ENCODE measurements at places on chromosomes 4 and X.

DNA sequence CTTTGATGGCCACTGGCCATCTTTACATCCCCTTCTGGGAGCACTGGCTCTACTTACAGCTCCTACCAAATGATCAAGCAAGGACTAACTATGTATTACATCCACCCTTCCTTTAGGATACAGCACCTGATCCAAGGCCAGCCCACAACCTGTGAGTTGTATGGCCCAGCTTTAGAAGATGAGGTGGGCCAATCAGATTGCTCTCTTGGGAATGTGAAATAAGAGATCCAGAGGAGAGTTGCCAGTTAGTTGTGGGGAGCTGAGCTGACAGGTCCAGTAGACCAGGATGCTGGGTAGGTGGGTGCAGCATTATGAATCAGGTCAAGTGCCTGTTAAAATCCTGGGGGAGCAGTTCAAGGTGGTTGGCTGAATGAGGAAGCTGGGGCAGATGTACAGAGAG, 111.5 kb downstream of the GNL3L start:
- DNase-seq: no peak

DNA sequence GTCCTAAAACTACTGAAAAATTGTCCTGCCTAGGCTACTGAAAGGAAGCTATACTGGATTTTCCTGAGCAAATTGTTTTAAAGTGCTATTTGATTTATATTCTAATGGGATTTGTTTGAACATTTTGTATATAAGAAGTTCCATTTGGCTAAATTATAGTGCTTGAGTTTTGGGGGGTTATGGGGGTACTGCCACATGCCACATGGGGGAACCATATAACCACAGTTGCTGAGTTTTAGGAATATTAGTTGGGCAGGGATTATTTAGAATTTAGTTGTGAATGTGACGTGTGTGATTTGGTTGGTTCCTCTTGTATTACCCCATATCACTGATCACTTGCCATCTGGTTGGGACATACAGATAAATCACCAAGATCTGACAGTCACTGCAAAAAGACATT, 224.5 kb upstream of the TAPT1 start:
- no peak for DNase-seq

GRCh38 chr4:5696341-5696740, 12.0 kb downstream of the EVC2 start:
- no peak for DNase-seq

- DNase-seq: no peak
These were observed 96.5 kb downstream of the WWC2 start for GRCh38 chr4:183195534-183195933.

- DNase-seq: no peak
These were observed 46.7 kb downstream of the MAOB start for GRCh38 chrX:43835559-43835958.

GRCh38 chr4:105917171-105917685, 22.0 kb downstream of the NPNT start:
- DNase-seq: no peak

DNA sequence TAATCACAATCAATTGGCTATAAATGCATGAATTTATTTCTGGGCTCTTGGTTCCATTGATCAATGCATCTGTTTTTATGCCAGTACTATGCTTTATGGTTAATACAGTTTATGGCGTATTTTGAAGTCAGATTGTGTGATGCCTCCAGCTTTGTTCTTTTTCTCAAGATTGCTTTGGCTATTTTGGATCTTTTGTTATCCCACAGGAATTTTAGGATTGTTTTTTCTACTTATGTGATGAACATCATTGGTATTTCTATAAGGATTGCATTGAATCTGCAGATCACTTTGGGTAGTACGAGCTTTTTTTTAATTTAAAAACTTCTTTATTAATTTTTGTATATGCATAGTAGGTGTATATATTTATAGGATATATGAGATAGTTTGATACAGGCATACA, 338.7 kb upstream of the IGFBP7 start:
- no peak for DNase-seq

GRCh38 chr4:106481801-106482200, 113.2 kb upstream of the GIMD1 start:
- no peak for DNase-seq

DNA sequence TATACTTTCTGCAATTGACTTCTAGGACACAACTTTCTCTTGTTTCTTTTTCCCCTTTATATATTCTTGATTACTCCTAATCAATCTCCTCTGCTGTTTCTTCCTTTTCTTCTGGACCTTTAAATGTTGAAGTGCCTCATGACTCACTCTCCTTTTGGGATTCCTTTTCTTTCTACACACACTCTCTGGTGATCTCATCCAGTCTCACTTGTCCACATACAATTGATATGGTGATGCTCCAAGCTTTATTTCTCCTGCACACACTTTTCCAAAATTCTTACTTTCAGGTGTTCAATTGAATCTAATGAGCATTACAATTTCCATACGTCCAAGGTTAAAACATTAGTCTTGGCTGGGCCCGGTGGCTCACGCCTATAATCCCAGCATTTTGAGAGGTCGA, 794.8 kb upstream of the EPHA5 start:
- no peak for DNase-seq

DNA sequence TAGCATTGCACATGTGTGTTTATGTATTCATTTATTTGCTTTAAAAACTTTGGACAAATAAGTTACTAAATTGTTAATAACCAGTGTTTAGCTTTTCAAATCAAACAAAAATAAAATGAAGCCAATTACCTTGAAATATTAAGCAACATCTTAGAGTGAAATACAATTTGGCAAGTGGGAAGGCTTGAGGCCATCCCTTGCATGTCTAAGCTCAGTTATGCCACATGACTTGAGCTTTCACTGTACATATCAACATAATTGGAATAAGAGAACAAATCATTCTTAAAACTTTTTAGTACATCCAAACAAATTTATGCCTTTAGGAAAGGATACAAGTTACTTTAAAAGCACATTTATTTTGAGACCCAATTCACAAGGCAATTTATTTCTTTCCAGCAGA, 640.6 kb downstream of the SPRY1 start:
- no peak for DNase-seq

- no peak for DNase-seq
These were observed 48.4 kb upstream of the PAK3 start for GRCh38 chrX:111047575-111047974.

DNA sequence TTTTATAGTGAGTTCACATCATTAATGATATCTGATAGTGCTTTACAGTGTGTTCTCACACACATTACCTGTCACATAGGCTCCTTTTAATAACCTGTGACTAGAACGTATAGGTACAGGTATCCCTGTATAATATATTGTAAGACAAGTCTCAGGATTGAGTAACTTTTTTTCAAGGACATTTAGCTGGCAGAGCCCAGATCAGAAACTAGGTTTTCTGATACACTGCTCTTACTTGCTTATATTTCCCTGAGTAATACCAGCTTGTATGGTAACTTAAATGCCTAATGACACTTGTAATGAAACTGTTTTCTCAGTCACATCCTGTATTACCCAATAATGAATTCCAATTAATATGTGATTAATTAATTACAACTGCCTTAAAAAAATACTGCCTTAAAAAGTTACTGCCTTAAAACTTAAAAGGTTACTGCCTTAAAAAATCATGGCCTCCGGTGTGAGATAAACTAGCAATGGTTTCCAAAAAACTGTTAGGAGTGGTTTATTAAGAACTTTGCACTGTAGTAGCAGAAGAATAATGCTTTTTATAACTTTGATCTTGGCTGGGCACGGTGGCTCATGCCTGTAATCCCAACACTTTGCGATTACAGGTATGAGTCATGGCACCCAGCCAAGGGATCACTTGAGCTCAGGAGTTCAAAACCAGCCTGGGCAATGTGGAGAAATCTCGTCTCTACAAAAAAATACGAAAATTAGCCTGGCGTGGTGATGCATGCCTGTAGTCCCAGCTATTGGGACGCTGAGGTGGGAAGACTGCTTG, 11.9 kb downstream of the COPS4 start:
- no peak for DNase-seq

- no peak for DNase-seq
These were observed 463.0 kb upstream of the CPEB2 start for GRCh38 chr4:14539246-14539645.

DNA sequence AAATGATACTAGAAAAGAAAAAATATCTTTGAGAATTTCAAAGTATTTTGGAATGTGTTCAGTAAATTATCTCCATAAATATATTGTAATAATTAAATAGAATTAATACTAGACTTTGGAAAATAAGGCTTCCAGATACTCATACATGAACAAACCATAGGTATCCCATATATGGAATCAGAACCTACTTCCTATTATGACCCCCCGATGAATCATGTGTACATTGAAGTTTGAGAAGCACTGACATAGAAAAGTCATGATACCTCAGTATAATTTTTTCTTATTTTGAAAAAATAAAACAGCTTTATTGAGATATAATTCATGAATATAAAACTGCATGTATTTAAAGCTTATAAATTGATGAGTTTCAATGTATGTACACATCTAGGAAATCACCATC, 27.2 kb upstream of the SMARCA5 start:
- DNase-seq: no peak

DNA sequence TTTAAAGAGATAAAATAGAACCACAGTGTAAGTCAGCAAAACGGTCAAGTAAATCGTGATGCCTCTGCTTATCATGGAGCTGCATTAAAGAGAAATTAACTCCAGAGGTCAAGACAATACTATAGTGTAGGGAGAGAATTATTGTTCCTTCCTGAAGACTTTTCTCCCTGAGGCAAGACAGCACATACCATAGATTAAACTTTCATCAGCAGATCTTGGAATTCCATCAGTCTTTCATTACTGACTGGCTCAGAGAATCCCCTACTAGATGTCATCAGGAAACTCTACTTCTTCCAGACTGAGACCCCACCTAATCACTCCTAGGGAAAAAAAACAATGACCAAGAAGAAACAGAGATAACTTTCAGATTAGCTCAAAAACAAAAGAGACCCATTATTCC, 131.3 kb downstream of the NSUN7 start:
- DNase-seq: no peak

GRCh38 chrX:39288592-39288991, 487.3 kb downstream of the MID1IP1 start:
- DNase-seq: no peak

GRCh38 chr4:38654273-38654672, 9.7 kb upstream of the KLF3 start:
- no peak for DNase-seq

GRCh38 chrX:39815631-39816030, 282.1 kb downstream of the BCOR start:
- peak; percentile 99 for DNase-seq

DNA sequence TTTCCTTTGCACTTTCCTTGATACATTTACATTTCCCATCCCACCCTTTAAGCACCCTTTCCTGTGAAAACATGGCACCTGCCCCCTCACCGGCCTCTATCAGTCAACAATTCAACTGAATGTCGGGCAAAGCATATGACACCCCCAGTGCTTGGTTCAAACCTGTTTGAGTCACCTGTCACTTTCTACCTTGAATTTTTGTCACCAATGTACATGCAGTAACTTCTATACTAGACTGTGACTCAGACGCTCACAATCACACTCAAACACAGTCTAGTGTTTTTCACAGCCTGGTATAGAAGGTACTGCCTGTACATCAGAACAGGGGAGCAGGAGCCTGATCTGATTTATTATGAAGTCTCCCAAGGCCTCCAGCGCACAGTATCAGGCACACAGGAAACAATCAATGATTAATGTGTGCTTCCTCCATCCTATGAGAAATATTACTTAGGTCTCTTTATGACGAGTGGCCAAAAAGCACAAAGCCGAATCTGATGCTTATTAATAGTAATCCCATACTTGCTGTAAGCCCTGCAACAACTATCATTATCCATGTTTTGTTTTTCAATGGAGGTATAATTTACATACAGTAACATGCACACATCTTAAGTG, 49.2 kb upstream of the FAM9C start:
- no peak for DNase-seq

GRCh38 chr4:14679906-14680305, 322.4 kb upstream of the CPEB2 start:
- DNase-seq: no peak

Data from NCI-H526 treated with DMSO at 0.1 percent for 48 hours (cell line).